ENCODE measurements at places on chromosomes 1 and 21. TPM values are rescaled to one million over a fixed set of nuclear protein-coding genes. Genes with fewer than 3 reads are reported as not detected.

The CLDN17 gene
- polyA plus RNA-seq = not detected

The C1orf87 gene
- not detected for polyA plus RNA-seq

The HTR6 gene
- polyA plus RNA-seq = not detected

The ASCL5 gene
- polyA plus RNA-seq = not detected

The INAVA gene
- not detected for polyA plus RNA-seq

The SLC45A3 gene
- polyA plus RNA-seq = 15.5 TPM

The CFHR1 gene
- 0.13 TPM for polyA plus RNA-seq

DNA sequence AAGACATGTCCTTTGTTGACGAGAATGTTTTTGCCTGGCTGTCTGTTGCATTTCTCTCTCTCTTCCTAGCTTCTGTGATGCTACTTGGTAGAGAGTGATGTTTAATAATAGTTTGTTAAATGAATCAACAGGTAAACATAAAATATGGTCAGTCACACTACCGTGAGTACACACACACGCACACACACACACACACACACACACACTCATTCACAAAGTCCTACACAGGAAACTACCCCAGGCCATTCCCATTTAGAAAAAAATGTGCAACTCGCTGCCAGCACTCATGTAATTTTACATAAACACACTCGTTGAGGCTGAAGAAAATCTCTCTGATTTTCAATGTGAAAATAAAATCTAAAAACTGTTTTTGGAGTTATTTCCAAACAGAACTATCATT, 38.7 kb downstream of the RUNX1 start:
- DNase-seq = no peak

GRCh38 chr1:53868565-53868964, 21.0 kb downstream of the YIPF1 start:
- DNase-seq = peak; percentile 31

GRCh38 chr1:24069817-24070216, 42.1 kb downstream of the MYOM3 start:
- no peak for DNase-seq

DNA sequence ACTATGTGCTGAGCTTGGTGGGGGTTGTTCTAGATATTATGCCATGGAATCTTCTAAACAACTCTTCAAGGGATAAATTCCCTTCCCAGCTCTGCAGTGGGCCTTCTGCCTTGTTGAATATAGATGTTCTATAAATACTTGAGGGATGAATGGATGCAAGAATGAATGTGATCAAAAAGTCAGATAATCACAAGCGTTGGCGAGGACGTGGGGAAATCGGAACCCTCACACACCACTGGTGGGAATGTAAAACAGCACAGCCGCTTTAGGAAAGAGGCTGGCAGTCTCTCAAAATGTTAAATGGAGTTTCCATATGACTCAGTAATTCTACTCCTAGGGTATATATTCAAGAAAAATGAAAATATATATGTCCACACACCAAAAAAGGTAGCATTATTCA, 19.0 kb downstream of the SDC3 start:
- no peak for DNase-seq

DNA sequence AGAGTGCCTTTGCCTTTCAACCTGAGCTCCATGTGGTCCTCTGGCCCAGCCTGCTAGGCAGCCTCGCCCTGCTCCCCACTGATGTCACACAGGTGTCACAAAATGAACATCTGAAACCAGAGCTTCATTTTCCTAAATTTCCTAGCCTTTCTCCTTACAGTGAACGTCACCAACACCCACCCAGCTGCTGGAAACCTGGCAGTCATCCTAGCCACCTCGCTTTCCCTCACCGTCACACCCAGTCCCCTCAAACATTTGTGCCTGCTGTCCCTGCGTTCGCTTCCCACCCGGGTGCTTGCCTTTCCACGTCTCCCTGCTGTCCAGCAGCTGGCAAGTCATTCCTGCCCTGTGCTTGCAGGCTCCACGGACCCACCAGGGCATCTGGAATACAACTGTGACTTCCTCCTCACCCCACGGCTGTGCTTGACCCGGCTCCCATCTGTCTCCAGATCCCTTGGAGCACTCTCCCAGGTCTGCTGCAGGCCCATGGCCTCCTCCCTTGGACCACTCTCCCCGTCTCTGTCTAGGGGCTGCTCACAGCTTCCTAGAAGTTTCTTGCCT, 23.5 kb downstream of the ADARB1 start:
- DNase-seq = no peak

DNA sequence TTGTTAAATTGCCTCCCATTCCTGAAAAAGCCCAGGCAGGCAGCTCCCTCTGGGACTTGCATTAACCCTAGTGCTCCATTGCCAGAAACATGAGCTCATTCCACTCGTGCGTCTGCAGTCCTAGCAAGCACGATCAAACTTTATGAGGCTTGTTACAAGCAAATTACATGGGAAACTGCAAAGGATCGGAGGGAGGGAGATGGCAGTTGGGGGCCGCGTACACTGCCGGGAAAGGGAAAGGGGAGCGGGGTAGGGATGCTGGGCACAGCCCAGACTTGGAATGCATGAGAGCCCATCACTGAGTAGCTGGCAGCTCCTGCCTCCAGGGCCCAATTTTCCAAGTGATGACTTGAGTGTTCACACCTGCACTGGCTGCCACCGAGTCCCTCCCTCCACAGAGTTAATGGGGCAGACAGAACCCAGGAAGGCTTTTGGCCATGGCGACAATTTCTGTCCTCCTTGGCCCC, 169.9 kb downstream of the BRINP2 start:
- DNase-seq = no peak

DNA sequence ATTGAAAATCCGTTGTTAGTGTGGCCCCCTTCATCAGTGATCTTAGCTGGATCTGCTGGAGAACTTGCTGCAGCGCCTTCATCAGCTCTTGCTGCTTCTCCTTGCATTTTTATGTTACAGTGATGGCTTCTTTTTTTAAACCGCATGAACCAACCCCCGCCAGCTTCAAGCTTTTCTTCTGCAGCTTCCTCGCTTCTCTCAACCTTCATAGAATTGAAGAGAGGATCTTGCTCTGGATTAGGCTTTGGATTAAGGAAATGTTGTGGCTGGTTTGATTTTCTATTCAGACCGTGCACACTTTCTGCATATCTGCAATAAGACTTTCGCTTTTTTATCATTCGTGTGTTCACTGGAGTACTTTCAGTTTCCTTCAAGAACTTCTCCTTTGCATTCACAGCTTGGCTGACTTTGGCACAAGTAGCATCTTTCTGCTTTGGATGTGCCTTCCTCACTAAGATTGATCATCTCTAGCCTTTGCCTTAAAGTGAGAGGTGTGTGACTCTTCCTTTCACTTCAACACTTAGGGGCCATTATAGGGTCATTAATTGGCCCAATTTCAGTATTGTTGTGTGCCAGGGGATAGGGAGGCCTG, 13.1 kb downstream of the RNF187 start:
- DNase-seq = no peak

DNA sequence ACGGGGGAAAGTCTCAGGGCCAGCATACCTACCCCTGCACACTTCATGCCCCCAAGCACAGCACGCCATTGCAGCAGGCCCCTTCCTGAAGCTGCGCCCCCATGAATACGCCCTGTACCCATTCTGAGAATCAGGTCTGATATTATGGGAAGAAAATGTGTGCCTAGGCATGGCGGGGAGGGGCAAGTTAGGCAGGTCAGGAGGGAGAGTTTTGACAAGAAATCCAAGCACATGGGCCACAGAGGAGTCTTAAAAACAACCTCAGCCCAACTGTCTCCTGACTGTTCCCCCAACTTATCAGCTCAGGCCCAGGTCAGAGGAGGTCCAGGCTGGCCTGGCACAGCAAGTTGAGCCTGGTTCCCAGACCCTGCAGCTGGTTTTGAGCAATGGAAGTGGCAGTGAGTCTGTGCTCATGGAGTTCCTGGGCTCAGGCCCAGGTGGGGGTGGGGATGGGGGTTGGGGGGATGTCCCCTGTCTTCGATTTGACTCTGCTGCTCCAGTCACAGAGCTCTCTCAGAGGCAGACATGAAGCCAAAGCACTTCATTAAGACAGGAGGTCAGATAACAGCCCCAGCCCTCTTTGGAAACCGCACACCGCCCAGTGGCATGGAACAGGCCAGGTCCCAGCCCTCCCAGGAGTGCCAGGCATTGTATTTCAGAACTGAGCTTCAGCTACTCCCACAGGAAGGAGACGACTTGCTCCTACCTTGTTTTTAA, 20.6 kb upstream of the BCAR3 start:
- no peak for DNase-seq

GRCh38 chr1:17016317-17016661, 4.6 kb upstream of the ATP13A2 start:
- DNase-seq = peak; percentile 70

DNA sequence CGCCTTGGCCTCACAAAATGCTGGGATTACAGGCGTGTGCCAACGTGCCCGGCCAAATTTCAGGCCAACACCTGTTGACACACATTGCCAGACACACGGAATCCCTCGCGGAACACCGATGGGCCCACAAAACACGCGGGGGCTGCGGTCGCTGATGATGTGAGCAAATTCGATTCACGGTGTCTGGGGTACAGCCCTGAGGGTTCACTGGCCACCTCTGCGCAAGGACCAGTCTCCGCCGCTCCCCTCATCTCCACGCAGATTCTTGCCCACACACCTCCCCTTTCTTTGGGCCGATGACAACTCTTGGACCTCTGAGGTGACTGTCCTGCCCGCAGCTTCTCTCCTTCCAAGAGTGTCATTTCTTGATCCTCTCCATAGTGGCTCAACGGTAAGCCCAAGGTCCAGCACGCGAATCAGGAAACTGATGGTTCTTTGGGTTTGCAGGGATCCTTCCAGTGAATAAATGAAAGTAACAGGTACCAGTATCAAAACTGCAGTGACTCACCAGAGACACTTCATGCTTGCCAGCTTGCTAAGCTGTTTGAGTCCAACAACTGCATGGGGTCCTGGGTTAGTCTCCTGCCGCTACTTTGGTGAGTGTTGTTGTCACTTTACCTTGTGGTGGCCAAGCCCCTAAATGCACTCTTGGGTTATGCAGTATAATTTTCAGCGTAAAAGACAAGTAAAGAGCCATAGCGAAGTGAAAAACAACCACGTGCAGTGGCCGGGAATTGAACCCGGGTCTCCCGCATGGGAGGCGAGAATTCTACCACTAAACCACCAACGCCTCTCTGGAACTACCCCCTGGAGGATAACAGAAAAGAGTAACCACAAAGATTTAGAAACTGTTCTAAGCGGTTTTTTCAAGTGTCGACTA, 11.0 kb upstream of the RNU1-3 start:
- DNase-seq = peak; percentile 47

DNA sequence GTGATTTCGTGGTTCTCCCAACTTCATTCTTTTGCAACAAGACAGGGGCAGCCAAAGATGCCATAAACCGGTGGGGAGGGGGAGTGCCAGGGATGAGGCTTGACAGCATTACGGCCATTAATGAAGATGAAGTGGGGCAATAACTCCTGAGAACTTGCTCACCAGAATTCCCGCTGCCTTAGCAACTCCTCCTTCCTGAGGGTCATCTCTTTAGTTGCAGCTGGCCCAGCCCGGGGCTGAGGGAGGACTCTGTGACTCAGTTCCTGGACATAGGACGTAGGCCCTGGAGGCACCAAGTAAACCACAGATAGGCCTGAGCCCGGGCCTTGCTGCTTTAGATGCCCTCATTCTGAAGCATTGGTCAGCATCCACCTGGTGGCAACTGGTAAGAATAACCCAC, 330.2 kb downstream of the RRAGC start:
- DNase-seq = no peak

DNA sequence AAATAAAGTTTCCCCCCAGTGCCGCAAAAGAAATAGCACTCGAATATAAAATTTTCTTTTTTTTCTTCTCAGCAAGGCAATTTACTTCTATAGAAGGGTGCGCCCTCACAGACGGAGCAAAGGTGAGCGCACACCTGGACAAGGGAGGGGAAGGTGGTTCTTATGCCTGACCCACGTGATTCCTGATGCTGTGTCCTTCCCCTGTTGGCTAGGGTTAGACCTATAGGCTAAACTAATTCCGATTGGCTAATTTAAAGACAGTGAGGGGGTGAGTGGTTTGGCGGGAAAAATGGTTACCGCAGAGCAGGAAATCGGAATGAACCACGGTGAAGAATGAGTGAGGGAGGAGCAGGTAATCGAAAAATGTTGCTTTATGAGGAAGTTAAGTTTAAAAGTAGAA, 607 bp upstream of the FAAH start:
- no peak for DNase-seq

- DNase-seq = no peak
Observed at GRCh38 chr1:157403608-157404007, 148.7 kb downstream of the FCRL5 start.

DNA sequence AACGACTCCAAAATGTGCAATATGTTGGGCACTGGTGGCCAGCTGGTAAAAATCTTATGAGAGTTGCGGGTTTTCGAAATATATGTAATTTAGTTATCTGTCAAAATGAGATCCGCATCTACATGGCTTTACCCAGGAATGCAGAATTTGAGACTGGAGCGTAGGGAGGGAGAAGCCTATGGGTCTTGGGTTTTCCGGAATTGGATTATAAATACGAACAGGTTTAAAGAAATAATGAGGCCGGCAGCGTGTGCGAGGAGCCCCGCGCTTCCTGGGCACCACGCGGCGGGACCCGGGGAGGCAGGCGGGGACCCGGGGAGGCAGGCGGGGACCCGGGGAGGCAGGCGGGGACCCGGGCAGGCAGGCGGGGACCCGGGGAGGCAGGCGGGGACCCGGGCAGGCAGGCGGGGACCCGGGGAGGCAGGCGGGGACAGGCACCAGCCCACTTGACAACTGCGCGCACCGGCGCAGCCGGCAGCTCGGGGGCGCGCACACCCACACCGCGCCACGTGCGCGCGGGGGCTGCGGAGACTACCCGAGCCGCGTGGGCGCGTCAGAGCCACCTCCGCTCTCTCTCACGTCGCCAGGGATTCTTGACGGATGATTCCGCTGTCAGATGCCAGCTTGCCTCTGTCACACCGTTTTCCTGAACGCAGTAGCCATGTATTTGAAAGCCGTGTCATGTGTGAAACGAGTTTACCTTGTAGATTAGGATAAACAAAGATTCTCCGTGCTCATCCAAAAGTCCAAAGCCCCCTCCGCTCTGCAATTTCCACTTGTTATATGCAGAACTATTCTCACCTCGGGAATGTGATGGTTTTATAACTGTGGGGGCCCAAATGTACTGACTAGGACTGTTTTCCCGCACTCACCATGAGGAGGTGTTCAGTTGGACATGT, 54.3 kb upstream of the HNRNPU start:
- DNase-seq = peak; percentile 38

DNA sequence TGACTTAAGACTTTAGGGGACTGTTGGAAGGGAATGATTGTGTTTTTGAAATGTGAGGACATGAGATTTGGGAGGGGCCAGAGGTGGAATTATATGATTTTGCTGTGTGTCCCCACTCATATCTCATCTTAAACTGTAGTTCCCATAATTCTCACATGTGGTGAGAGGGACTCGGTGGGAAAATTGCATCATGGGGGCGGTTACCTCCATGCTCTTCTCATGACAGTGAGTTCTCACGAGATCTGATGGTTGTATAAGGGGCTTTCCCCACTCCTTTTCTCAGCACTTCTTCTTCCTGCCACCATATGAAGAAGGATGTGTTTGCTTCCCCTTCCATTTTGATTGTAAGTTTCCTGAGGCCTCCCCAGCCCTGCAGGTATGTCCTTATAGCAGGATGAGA, 35.0 kb upstream of the SCAF4 start:
- DNase-seq = no peak

GRCh38 chr1:103336408-103336807, 189.1 kb upstream of the RNPC3 start:
- DNase-seq = no peak

All from endothelial cell of umbilical vein (primary cell).